Metanephros (tissue), 2 donors: ENCODE measurements at places on chromosomes 5 and 9. TPM values are rescaled to one million over a fixed set of nuclear protein-coding genes. Genes with fewer than 3 reads are reported as not detected.

The TMEM232 gene
- total RNA-seq = 7.3 TPM

The TRAF1 gene
- total RNA-seq = 5.2 TPM

The CTSV gene
- 4.4 TPM for total RNA-seq

The ADGRV1 gene
- total RNA-seq = 14.5 TPM

The LEAP2 gene
- total RNA-seq = 5.3 TPM

The DMRT3 gene
- total RNA-seq = 0.58 TPM

The ABCA2 gene
- 39.4 TPM for total RNA-seq

The PAEP gene
- total RNA-seq = not detected

The PCDHA9 gene
- total RNA-seq = 0.58 TPM

The KIAA0825 gene
- total RNA-seq = 12.3 TPM

The SAXO1 gene
- 0.93 TPM for total RNA-seq

The ANKRD34B gene
- 0.18 TPM for total RNA-seq
